ENCODE measurements at places on chromosomes 5 and 9.

GRCh38 chr9:93254806-93255493, 71.0 kb downstream of the WNK2 start:
- DNase-seq = no peak

DNA sequence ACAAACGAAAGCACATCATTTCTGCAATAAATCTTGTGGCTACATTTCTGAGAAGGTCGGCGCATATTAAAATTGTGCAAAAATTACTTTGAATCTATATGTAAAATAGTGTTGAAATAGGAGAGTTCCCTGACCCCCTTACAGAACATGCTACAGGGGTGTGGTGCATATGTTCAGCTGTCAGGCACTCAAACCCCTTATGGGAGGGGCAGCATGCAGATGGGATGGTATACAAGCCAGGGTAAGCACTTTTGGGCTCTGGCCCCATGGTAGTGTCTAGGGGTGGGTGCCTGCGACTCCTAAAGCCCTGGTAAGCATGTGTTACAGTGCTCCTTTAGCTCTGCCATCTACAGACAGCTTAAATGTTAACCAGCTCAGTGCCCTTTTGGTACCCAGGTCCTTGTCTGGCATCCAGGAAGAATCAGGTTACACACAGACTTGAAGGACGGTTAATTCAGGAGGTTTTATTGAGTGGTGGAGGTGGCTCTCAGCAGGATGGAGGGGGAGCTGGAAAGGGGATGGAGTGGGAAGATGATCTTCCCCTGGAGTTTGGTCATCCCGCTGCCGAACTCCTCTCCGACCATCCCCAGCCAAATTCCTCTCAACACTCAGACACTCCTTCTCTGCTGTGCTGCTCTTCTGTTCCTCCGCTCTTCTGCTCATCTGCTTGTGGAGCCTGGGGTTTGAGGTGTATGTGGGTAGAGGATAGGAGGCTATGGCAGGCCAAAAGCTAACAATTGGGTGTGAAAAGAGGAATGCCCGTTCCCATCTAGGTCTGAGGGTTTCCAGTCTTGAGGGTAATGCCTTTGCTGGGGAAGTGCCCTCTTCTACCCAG, 84.6 kb upstream of the RASEF start:
- DNase-seq = no peak

DNA sequence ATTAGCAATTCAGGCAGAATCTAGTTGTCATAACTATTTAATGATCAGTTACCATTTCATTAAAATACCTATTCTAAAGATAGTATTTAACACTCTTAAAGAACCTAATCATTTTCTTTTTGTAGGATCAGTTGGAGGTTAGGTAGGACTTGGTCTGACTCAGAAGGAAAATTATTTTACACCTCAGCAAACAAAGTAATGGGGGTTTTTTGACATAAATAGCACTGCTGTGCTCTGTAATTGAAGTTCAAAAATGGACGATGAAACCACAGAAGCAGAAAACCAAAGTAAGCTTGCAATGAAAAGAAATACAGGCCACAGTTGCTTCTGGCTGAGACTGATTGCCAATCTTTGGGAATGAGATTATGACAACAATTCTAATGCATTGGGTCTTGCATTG, 187.0 kb upstream of the TRPM3 start:
- no peak for DNase-seq

- no peak for DNase-seq
These were observed 19.7 kb downstream of the FBXW11 start for GRCh38 chr5:171986772-171987171.

GRCh38 chr5:165188556-165189175, 1683.2 kb downstream of the MAT2B start:
- DNase-seq = no peak

GRCh38 chr5:131926168-131926567, 19.3 kb downstream of the MEIKIN start:
- no peak for DNase-seq

GRCh38 chr9:94800424-94801117, 74.1 kb downstream of the AOPEP start:
- no peak for DNase-seq

DNA sequence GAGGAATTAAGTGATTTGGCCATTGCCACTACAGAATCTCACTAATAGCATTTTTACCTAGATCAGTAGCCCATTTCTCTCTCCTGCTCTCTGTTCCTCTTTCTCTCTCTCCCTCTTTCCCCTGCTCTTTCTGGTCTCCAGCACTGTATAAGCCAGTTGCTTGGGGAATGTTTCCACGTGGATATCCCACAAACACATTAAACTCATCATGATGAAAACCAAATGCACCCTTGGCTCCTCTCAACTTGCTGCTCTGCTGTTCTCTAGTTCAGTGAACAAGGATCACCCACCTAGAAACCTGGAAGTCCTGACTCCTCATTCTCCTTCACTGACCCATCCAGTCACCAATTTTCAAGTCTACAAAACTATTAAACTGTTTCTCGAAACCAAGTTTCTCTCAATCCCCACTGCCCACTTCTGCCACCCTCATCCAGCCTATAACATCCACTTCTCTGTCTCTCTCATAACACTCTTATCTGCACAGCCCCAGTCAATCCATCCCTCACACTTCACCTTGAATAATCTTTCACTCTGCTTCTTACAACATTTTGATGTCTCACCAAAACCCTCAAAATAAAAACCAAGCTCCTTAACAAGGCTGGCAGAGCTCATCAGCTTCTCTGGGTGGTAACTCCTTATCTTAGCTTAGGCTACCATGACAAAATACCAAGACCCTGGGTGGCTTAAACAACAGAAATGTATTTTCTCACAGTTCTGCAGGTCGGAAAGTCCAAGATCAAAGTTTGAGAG, 79.3 kb downstream of the ARL15 start:
- DNase-seq = no peak

GRCh38 chr5:6505416-6505755, 56.7 kb downstream of the UBE2QL1 start:
- no peak for DNase-seq

DNA sequence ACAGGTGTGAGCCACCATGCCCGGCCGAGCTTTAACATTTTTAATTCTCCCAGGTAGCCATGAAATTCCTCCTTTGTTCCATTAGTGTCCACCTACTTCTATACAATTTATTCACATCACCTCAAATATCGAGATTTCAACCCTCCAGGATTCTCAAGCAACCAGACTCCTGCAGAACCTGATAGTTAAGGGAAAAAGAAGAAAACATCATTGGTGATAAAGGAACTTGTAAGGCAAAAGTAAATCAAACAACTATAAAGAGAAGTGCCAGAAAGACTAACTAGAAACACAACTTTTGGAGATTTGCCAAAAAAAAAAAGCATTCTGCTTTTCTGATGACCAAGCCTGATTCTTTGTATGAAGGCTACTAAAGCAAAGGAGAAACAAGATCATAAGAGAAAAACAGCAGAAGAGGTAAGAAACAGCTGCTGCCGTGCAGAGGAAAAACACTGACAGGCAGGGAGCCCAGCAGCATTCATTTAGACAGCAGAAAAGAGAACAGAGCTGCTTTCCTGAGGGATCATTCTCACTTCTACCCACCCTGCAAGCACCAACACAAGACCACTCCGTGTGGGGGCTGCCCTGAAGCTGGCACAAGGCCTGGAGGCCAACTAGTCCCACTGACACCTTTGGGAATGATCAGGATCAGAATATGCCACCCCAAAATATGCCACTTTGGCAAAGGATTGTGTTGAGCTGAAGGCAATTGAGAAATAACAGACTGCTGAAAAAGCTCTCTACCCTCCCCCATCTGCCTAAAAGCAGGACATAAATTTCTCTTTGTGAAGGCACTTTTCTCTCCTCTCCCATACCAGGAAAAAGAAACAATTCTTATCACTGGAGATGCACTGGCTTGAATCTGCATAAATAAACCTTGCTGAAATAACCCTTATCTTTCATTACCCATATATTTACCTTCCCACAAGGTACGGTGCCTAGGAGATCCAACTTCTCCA, 75.1 kb downstream of the ALDH7A1 start:
- DNase-seq = no peak

DNA sequence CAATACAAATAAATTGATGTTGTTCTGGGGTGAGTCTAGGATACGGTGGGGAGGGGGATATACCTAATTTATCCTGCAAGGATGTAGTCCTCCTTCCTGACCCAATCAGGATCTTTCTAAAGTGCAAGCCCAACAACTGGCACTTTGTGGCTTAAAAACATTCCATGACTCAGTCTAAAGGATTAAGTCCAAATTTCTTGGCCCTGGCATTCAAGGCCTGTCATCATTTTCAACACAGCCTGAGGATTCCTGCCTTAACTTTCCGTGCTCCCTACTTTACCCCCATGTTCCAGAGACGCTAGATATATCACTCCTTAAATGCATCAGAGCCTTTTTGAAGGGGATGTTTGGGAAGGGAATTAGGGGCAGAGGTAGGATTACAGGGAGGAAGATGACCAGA, 1.0 kb downstream of the FAM221B start:
- DNase-seq = no peak

- no peak for DNase-seq
These were observed 197.5 kb downstream of the TRPM3 start for GRCh38 chr9:70923961-70924360.

Measured in stimulated activated CD8-positive, alpha-beta memory T cell treated with anti-CD3 and anti-CD28 coated beads, Interleukin-15, amount 100 ng/mL, for 24 hours (primary cell).